HL-60 (cell line): ENCODE measurements at places on chromosomes 12 and 14.

DNA sequence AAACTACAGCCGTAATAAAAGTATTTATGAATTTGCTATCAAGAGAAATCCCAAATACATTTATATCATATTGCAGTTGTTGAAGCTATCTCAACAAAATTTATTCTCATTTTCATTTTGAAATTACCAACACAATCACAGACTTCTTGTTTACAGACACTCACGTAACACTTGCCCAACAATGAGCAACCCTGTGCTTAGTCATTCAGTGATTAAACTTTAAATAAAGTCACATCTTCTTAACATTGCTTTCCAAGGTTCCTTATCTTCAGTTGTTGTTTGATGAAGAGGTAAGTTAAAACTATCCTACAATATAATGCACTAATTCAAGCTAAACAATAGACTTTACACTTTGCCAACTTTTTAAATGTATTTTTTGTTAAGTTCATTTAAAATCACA is 601.8 kb downstream of the SLC16A7 start:
- DNase-seq = no peak

GRCh38 chr14:69398818-69399210 is 322 bp downstream of the SLC39A9 start:
- DNase-seq = no peak

- DNase-seq = no peak
Measured at GRCh38 chr12:131142891-131143657, 189.4 kb downstream of the ADGRD1 start.

DNA sequence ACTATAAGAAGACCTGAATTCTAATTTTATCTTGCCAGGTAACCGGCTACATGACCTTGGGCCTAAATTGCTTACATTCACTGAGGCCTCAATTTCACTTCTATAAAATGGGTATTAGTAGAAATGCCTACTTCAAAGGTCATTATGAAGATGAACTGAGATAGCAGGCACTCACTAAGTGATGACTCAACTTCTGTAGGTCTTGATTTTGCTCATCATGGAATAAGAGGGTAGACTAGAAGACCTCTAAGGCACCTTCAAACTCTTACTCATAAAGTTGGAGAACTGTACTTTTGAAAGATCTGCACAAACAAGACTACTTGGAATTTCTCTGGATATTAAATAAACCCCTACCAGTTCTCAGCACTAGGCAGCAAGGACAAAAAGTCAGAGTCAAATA is 39.3 kb upstream of the FRMD6 start:
- no peak for DNase-seq

DNA sequence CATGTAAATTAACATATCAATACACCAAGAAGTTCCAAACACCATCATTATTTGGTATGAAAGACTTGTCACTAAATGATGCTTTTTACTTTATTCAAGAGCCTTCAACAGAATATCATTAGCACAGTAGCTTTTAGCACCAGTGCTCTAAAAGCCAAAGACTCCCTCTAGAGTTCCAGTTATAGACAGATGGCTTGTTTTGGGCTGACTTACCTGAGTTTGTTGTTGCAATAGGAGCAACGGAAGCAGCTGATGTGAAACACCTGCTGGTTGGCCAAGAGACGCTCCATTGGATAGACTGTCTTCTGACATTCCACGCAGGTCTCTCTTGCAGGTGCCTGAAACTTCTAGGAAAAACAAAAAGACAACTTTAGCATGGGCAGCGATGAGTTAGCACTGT is 14.5 kb upstream of the CERS5 start:
- no peak for DNase-seq

- DNase-seq = no peak
Measured at GRCh38 chr12:90945070-90945649, 9.8 kb downstream of the CCER1 start.

GRCh38 chr12:7352661-7353060 is 48.8 kb downstream of the ACSM4 start:
- DNase-seq = no peak

DNA sequence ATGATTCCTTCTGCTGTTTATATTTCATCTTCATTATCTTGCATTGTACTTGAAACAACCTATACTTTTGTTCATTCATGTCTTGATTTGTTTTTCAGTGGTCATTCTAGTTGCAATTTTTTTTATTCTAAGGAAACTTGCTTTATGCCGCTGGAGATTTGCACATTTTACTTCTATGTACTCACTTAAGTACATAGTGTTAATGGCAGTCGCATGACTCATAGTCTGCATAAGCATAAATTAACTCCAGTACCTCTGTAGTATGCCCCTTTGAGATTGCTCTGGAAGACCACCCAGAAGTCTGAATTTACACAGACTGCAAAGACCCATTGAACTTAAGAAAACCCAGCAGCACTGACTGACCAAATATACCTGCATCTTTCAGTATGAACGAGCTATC is 77.0 kb downstream of the MSRB3 start:
- no peak for DNase-seq

DNA sequence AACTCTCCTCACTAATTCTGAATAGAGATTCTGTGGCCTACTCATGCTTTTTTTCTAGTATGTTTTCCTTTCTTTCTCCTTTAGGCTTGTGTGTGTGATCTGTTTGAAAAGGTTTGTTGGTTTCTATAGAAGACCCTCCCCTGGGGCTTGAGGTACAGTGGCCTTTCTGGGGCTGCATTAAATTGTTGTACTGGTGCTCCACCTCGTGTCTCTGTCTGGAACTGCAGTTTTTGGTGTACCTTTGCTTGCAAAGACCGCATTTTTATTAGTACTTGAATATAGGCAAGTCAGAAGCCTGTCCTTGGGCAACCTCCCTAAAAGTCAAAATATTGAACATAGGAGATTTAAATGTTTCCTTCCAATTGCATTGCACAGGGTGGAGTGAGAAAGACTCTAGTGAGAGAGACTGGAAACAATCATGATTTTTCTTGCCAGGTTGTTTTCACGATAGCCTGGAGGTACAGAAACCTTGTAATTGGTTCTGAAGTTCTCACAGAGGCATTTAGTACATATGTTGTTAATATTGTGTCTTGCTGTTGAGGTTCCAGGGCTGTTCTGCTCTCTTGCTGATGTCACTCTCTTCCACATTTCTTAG is 39.0 kb downstream of the SLCO1B1 start:
- DNase-seq = peak; percentile 11

GRCh38 chr12:121579981-121580868 is 598 bp downstream of the KDM2B start:
- DNase-seq = peak; percentile 78

DNA sequence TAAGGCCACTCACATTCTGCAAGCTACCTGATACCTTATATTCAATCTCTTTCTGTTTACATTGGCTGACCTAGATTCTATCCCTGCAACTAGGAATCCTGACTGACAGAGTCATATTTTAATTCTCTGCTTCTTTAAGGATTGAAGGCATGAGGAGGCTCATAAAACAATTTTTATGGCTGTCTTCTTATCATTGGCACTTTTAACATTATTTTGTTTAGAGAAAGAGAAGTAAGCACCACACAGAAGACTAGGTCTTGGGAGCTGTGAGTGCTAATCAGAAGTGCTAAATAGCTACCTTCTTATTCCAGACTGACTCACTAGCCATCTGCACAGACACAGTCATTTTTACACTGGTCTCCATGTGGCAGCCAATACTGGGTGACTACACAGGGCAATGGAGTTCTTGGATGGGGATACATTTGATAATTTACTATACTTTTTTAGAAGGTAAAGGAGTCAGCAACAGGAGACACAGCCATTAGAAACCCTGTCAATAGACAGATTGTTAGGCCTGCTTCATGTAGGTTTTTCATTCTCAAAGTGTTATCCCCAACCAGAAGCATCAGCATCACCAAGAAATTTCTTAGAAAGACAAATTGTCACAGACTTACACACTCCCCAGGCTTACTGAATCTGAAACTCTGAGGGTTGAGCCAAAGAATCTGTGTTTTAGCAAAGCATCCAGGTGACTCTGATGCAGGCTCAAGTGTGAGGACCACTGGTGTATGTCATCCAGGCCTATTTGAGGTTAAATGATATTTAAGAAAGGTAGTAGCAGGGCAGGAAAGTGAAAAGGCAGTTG is 214.1 kb downstream of the DUSP6 start:
- DNase-seq = no peak

DNA sequence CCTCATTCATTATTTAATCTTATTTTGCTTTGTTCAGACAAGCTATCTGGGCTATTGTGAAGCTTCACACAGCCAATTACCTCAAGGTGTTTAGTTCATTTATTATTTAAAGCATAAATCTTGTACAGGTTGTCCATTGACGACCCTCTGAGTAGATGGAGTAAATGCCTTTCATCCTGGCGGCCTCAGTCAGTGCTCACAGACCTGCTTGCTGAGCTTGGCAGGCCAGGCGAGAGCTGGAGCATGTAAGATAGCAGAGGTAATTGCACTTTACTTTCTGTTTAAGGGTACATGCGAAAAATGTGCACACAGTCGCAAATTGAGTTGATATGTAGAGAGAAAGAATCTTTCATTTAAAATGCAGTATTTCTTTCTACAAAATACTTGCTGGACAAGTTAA is 224.4 kb downstream of the NPAS3 start:
- no peak for DNase-seq

- DNase-seq = no peak
Measured at GRCh38 chr14:73903028-73903427, 16.4 kb downstream of the ZNF410 start.
